ENCODE measurements at places on chromosomes 5 and 9. TPM values are rescaled to one million over a fixed set of nuclear protein-coding genes. Genes with fewer than 3 reads are reported as not detected.

GRCh38 chr5:78568212-78568611 is 80.4 kb downstream of the LHFPL2 start:
- no peak for DNase-seq

GRCh38 chr5:53399926-53400697 is 80.3 kb upstream of the FST start:
- DNase-seq: no peak

DNA sequence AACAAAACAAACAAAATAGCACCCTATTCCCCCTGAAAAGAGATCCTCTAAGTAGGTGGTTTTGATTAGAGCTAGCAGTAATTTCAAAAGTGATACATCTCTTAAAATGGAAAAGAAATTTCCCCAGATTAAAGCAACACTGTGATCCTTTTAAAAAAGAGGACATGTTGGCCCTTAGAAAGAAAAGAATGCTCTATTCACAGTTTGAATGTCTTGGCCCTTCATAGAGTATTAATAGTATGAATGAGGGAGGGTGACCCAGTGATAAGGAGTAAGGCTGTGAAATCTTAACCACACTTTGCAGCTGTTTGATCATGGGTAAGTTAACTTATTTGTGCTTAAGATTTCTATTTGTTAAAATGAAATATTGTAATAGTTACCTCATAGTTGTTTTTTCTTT is 467.7 kb upstream of the MEF2C start:
- DNase-seq: no peak

DNA sequence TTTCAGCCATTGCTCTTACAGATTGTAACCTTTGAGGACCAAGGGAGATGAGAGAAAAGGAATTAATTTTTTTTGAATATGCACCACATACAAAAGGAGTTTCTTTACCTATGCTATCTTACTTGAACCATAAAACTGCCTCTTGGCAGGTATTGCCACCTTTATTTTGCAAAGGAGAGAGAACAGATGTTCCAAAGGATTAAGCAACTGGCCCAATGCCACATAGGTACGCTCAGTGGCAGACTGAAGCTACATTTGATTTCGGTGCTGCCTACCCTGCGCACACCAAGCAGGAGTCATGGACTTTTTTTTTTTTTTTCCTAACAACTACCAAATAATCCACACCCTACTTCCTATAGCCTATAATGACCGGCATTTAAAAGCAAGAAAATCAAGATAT is 43.1 kb downstream of the SAXO1 start:
- no peak for DNase-seq

GRCh38 chr9:12554636-12555035 is 138.5 kb upstream of the TYRP1 start:
- peak; percentile 53 for DNase-seq

Gene PLEKHG4B
- total RNA-seq: 0.61 TPM

DNA sequence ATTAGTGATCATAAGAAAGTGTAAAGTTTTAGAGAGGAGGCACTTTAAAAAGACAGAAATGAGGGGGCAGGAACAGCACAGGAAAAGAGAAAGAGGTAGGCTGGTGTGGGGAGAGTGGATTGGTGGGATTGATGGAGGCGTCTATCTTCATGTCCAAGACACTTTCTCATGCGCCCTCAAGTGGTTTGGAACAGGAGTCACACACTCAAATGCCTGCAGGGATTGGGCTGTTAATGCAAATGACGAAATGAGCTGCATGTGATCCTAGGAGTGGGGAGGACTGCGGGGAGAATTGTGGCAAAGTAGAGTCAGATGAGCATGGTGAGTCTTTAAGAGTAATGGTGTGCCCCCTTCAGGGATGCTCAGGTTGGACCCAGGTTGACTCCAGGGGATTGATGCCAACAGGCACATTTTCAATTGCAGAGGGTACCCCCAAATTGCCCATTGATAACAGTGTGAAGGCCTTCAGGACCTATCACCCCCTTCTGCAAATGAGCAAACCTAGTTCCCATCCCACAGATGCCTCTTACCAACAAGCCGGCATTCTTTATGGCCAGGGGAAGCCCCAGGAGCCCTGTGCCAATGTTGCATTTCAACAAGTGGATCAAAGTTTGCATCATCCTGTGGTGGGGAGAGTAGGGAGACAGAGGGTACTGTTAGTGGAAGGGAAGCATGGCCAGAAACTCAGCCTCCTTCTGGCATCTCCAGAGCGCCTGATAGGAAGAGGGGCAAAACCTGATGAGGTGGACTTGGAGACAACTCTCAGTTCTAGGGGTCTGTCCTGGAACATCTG is 5.3 kb downstream of the SLC36A3 start:
- DNase-seq: peak; percentile 69
